Left lobe of liver (tissue), 2 donors: ENCODE measurements at places on chromosomes 4 and X.

DNA sequence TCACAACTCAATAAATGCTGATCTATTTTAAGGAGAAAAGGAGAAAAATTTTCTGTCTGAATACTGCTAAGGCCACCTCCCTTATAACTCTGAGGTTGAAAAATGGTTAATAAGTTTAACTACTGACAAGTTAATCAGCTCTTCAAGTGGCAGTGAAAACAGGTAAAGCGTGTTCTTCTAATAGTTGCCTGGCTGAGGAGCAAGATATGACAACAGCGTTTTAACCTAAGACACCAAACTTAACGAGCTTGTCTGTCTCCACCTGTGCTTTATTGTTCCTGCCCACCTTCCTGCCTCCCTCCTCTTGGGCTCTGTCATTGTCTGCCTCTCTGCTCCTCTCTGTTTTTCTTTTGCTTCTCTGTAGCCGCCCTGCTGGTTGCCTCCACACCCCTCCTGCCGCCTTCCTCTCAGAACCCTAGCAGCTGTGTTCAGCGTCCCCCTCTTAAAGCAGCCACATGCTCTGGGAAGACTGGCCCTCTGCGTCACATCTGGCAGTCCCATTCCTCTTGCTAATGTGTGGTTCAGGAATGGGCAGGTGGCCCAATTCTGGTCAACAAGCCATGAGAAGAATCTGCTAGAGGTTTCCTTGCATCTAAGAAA lies 4.3 kb upstream of the TSPAN5 start:
- DNase-seq: no peak

DNA sequence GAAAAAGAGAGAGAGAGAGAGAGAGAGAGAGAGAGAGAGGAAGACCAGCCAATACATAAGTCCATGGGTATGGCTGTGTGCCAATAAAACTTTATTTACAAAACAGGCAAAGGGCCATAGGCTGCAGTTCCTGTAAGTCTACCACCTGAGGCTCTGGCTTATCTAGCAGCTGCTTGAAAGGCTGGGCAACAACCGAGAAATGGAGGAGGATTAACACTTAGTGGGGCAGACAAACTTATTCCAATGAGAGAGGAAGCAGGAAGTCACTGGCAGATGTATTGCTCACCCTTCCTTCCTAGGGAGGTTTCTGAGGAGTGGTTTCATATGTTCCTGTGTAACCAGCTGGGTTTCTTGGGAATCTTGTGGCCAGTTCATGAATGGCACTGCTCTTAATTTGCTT lies 4.7 kb upstream of the GPR143 start:
- DNase-seq: no peak

DNA sequence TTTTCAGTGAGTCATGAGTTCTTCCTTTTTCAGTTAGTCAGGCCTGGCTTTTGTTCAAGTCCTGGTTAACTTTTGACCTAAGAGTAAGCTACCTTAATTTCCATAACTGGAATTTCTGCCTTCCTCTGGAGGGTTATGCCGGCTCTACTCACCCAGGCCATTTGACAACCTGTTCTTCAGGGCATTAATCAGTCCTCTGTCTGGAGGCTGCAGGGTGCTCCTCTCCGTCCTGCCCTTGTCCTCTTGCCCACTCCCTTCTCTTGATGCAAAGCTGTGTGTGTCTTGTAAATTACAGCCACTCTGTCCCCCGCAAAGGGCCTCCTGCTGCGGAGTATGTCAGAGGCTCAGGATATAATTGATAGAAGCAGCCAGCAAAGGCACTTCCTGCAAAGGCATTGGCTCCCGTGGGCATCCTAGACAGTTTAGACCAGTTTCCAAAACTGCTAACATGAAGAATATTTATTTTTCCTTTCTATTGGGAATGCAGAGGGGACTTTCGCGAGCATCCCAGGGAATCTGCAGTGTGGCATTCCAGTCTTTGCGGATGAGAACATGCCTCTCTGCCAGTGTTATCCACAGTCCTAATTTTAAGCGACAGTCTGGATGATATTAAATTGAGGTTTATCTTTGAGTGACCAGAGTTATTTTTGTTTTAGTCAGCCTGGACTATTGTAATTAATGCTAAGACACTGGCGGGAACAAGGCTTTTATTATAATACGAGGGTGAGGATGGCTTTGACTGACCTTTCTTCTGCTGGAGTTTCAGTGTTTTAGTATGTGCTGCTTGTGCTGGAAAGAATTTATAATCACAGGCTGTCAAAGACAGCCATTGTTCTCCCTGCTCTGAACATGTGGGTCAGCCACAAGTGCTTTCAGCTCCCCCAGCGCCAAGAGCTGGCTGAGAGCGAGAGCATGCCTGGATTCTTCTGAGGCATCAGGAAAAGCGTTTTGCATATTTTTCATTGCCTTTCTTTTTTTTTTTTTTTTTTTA lies 74.2 kb downstream of the LIMCH1 start:
- no peak for DNase-seq

- DNase-seq: no peak
Observed at GRCh38 chr4:109359040-109359646, 56.7 kb upstream of the COL25A1 start.

- no peak for DNase-seq
Observed at GRCh38 chr4:60709061-60709460, 491.1 kb upstream of the ADGRL3 start.

DNA sequence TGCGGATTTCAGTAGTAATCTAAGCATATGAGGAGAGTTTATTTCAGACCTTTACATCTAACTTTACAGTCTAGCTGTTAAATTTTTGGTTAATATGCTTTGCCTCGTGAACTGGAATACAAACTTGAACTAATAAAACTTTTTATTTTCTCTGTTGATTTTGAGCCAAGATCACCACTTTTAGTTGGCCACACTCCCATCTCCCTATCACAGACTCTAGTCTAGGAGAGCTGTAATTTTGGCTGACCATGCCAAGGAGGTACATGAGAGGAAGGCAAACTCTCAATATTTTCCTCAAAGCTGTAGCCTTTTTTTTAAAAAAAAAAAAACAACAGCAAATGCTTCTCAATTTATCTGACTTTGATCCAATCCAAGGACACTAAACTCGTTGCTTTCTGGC lies 597.5 kb upstream of the PCDH7 start:
- DNase-seq: no peak

GRCh38 chr4:89156174-89156914 lies 45.0 kb downstream of the TIGD2 start:
- no peak for DNase-seq

- DNase-seq: no peak
Observed at GRCh38 chr4:102180046-102180445, 165.2 kb downstream of the SLC39A8 start.

DNA sequence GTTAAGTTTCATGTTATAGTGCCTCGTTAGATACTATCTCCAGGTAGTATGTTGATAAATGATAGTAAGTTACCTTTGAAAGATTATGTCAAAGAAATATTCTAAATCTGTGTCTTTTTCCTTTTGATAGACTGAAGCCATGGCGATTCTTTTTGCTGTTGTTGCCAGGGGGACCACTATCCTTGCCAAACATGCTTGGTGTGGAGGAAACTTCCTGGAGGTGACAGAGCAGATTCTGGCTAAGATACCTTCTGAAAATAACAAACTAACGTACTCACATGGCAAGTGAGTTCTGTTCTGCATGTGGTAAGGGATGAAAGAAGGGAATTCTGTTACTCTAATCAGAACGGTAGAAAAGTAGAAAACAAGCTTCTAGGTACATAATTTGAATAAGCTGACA lies 8.2 kb downstream of the VAMP7 start:
- DNase-seq: no peak

- no peak for DNase-seq
Observed at GRCh38 chrX:133249266-133250058, 31.3 kb upstream of the TFDP3 start.

DNA sequence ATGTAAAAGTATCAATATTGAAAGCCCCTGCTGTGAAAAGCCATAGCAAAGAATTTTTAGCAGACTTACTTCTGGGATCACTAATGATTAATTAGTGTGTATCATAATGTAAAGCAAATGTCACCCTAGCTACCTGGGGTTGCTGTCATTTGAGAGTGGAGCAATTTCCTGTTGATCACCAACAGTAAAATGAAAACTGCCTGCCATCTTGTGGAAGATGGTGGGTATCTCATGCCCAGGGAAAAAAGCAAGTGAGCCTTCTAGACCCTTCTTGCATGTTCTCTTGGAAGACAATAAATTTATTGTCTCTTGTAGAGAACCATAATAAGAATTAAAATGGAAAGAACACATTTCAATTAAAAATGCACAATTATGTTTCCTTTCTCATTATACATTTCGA lies 360.2 kb downstream of the ZIC3 start:
- DNase-seq: no peak

GRCh38 chr4:86957215-86957614 lies 22.4 kb downstream of the AFF1 start:
- DNase-seq: no peak

GRCh38 chr4:184265546-184266351 lies 48.1 kb upstream of the ENPP6 start:
- no peak for DNase-seq

DNA sequence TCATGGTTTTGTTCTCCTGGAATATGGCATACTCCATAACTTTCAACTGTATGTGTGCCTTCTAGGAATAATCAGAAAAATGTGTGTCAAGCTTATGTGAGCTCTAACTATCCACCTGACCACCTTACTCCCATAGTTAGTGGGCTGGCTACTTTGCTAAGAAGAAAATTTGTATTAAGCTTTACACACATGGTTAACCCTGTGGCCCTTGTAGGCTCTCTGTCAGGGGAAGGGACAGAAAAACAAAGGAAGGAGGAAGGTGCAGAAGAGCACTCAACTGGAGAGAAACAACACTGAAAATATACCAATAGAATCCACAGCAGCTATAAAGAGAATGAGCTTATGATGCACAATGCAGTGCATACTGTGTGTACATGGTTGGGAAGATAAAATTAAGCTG lies 84.6 kb downstream of the PPP3CA start:
- DNase-seq: no peak

- DNase-seq: no peak
Observed at GRCh38 chrX:57918750-57919436, 8.6 kb upstream of the ZXDA start.

DNA sequence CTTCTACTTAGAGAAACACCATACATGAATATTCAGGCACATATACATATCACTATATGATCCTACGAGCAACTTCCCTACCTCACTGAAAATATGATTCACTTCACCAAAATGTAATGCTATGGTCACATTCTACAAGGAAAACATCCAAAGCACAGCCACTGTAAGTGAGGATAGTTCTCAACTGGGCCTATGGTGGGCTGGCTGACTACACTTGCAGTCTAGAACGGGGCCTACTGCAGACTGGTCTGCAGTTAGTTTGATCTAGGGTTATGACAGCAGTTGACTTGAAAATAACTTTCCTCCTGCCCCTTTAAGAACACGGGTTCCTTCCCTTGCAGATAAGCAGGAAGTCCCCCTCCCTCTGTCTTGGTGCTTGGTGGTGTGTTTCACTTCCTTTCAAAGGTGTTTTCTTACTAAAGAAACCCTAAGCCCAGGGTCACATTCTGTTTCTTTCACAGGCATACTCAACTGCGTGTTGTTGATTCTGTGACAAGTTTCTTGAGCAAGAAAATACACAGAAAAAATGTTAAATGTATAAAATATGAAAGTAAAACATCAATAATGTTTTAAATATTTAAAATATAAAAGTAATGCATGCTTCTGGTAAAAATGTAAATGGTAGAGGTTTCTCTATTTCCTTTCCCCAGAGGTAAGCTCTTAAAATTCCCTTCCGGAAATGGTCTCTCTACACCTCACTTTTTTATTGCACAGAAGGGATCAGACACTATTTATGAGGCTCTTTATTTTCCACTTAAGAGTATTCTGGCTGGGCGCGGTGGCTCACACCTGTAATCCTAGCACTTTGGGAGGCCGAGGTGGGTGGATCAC lies 18.0 kb upstream of the TMSB4X start:
- no peak for DNase-seq

GRCh38 chr4:152981278-152981677 lies 45.2 kb downstream of the FHDC1 start:
- no peak for DNase-seq

GRCh38 chr4:75179510-75179909 lies 246.6 kb downstream of the PARM1 start:
- no peak for DNase-seq

DNA sequence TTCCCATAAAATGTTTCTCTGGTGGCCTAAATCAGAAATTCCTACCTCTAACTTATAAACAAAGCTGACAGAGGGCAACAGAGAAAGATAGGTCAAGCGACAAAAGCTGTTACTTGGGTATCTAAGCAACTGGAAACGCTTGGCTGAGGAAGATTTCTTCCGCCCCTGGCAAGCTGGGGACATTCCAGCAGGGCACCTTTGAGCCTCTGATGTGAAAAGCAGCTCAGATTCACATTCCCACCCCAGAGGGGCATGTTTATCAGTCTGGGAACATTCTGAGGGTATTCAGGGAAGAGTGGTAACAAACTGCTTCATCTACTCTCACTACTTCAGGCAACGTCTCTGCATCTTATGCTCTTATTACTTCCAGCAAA lies 3.5 kb upstream of the CDS1 start:
- DNase-seq: no peak

DNA sequence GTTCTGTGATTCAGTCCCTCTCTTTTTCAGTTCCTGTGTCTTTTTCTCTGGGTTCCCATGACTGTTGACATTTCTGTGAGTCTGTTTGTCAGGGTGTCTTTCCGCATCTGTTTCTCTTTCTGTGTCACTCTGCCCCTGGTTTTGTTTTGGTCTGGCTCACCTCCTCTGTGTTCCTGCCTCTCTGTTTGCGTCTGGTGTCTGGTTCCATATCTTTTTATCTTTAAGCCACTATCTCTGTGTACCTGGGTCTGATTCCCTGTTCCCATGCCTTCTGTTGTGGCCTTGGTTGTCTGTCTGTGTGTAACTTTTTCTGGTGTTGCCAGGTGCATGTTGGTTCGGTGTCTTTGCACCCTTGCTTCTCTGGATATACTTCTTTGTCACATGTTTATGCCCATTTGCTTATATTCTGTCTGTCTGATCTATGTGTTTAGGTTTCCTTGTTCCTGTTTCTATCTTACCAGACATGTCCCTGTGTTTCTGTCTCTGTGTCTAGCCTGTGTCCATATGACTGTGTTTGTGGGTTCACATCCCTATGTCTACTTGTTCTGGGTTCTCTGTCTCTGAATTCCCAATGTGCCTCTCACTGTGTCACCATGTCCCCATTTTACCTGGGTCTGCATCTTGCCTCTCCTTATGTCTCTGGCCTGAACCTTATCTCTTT lies 50.2 kb downstream of the ITIH6 start:
- DNase-seq: no peak

DNA sequence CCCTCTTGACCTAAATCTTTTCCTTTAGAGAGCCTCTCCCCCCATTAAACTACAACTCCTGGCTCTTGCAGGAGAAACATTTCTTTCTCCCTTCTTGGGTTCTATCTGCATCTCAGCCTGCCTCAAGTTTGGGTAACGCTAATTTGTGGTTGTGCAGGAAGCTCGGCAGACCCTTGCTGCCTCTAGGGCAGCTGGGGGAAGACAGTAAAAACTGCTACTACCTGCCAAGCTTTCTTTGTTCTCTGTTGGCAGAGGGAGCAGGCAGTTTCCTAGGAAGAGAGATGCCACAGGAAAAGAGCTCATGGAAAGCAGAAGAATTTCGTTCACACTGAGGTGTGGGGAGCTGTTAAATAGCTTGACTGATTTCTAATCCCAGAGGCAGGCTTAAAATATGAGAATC lies 555.6 kb upstream of the IGFBP7 start:
- no peak for DNase-seq

GRCh38 chr4:106036334-106036733 lies 141.1 kb downstream of the NPNT start:
- DNase-seq: no peak

GRCh38 chr4:100450449-100450848 lies 67.4 kb downstream of the EMCN start:
- no peak for DNase-seq

GRCh38 chr4:26028133-26028792 lies 114.2 kb downstream of the SMIM20 start:
- no peak for DNase-seq
